ENCODE measurements at places on chromosomes 5 and 9.

GRCh38 chr9:125990793-125991220 is 243.6 kb downstream of the PBX3 start:
- peak; percentile 13 for DNase-seq

DNA sequence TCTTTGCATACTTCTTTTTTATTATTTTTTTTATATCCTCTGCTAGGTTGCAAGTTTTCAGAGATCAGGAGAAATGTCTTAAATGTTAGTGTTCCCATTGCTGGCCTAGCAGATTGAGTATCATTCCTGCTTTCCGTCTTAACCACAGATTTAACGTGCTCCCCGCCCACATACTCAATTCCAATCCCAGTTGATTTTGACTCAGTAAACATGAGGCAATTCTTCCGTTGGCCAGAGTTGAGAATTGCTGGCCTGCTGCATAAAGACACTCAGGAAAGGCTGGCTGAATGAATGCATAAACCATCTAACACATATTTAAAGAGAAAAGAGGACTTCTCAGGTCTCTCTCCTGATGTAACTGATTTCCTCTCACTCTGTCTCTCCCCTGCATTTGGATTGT is 46.8 kb upstream of the PLPP6 start:
- no peak for DNase-seq

GRCh38 chr5:172714491-172715420 is 56.2 kb downstream of the DUSP1 start:
- DNase-seq, result peak; percentile 68

- DNase-seq, result no peak
Measured at GRCh38 chr9:101326501-101326900, 58.3 kb downstream of the BAAT start.

DNA sequence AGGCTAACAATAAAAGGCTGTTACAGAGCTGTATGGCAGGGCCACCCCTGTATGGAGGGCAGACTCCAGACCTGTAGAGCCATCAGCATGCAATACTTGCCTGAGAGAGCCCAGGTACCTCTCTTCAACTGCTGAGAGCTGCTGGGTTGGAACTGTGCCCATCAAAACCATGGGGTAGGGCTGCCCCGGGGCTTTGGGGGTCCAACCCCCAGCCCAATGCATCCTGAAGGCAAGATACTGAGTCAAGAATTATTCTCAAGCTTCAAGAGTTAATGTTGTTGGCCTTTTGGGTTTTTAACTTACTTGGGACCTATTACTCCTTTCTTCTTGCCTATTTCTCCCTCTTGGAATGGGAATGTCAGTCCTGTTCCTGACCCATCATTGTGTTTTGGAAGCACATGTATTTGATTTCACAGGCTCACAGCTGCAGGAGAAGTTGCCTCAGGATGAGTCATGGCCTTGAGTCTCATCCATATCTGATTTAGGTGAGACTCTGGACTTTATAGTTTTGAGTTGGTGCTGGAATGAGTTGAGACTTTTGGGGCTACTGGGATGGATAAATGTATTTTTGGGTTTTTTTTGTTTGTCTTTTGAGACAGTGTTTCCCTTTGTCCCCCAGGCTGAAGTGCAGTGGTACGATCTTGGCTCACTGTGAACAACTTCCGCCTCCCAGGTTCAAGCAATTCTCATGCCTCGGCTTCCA is 21.0 kb upstream of the CDK7 start:
- no peak for DNase-seq

DNA sequence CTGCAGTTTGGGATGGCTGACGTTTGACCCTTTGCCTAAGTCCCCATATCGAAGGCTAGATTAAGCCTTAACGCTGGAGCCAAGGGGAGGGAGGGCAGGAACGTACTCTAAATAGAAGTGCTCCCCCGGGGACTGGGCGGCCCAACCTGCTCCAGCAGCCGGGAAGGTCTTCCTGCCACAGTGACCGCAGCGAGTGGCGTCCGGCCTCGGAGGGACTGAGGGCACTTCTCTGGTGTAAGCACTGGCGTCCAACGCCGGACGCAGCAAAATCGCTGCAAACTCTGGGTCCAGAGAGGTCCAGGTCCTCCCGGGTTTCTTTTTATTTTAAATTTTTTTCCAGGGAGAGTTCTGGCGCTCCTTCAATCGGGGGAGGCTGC is 505 bp upstream of the ACER2 start:
- DNase-seq, result no peak

- DNase-seq, result no peak
Measured at GRCh38 chr9:72936679-72937078, 16.2 kb downstream of the ALDH1A1 start.

GRCh38 chr9:21993893-21994555 is at the start of gene CDKN2A:
Gene CDKN2A (minus strand): TSS chr9:21994392.
- DNase-seq, result no peak

DNA sequence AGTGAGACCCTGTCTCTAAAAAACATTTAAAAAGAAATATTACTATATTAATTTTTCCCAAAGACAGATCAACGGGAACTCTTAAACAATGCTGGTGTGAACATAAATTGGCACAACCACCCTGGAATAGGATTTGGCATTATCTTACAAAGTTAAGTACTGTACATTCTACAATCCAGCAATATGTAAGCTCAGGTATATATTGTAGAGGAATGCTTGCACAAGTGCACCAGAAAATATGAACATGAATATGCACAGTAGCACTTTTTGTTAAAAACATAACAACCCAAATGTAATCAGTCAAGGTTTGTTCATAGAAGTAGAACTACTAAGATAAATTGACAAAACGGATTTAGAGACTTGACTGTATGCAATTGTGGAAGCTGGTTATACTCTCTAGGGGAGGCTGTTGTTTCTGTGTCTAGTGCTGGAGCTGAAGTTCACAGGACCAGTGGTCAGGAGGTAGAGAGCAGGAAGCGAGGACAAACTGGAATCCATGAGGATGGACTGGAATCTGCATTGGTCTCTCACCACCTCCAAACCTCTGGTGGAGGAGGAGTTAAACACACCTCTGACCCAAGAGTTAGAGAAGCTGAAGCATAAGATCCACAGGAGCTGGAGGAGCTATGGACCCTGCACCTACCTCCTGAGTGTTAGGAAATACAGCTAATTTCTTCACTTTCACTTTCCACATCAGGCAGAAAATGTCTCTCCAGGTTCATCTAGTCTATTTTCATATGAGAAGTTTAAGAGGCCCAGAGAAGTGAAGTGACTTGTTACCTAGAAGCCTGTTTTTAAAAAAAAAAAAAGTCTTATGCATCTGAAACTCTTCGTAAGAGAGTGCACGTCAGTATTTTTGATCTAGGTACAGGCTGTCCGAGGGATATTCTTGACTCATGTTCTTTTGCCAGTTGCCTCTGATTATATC is 20.3 kb upstream of the RIC1 start:
- peak; percentile 46 for DNase-seq

DNA sequence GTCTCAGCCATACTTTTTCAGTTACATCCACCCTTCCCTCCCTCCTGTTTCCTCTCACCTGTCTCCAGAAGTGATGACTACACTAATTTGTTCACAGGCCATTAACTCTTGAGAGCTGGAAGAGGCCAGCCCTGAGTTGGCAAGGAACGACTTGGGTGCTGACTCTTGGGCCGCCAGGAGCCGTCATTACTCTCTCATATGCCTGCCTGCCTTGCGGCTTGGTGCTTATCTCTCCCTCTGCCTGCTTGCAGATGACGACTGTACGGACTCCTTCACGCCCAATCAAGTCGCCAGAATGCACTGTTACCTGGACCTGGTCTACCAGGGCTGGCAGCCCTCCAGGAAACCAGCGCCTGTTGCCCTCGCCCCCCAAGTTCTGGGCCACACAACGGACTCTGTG is 66.1 kb downstream of the PAPPA start:
- DNase-seq, result no peak

DNA sequence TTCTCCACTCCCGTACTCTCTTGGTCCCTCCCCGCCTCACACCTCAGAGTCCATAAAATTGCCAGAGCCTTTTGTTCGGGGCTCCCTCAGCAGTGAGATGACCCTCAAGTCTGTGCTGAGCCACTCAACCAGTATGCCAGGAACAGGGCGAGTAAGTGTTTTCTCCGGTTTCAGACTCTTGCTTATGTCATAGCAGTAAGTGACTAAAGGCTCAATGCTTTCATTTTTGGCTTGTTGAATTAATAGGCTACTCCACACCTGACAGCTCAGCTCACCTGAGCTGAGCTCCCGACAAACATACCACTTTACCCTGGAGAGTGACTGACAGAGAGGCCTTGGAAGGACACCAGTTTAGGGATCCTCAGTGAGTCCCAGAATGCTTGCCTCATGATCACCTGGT is 30.5 kb downstream of the PCSK1 start:
- DNase-seq, result no peak

All from large intestine (tissue), 12 donors.